ENCODE measurements at places on chromosomes 7 and 10. TPM values are rescaled to one million over a fixed set of nuclear protein-coding genes. Genes with fewer than 3 reads are reported as not detected.
A peak's percentile ranks its signal among the peaks of the same experiment; 100 is the strongest.

- no peak for DNase-seq
Observed at GRCh38 chr7:52261057-52261456, 774.4 kb upstream of the POM121L12 start.

DNA sequence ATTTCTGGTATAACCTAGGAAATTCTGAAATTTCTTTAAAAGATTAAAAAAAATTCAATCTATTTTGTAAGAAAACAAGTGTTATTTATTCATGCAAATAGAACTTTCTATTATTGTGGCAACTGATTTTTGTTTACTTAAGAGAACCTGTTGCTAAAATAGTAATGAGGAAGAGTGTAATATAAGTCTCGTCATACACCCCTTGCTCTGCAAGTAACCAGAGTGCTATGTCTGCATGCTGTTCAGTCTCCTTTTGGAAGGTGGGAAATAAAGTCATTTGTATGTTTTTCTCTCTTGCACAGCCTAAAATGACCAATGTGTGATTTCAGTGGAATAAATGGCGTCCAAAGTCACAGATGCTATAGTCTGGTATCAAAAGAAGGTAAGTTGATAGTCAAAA, 41.3 kb downstream of the PHTF2 start:
- DNase-seq: no peak

DNA sequence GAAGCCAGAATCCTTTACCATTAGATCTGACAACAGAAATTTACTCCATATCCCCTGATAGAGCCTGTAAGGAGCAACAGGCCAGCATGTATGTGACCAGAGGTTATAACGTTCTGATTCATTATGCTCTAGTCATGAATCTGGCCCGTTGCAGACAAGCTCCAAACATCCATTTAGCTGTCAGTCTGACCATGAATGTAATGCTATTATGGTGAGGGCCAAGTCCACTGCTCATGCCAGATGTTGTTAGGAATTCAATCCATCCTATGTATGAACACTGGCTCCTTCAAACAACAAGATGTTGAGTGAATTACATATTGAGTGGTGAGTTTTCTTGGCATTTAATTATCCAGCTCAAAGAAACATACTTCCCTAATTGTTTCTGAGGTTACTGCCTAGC, 610.1 kb upstream of the ANKRD30A start:
- DNase-seq: no peak

- DNase-seq: no peak
Observed at GRCh38 chr7:88758381-88759229, 895 bp upstream of the ZNF804B start.

DNA sequence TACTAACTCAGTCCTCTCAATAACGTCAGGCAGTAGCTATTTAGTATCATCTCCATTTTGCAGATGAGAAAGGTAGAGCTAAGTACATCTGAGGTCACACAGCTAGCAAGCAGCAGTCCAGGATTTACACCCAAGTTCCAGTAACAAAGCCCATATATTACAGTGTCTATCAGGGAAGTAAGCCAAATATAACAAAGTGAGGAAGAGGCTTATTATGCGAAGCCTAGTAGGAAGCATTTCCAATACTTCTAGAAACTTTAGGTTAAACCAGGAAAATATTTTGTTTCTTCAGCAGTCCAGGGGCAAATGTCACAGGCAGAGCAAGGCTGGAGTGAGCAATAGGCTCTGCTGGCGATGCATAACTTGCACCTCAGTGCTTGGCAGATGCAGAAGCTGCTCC, 53.9 kb downstream of the NOC3L start:
- DNase-seq: no peak

- no peak for DNase-seq
Observed at GRCh38 chr10:66258693-66259092, 667.1 kb upstream of the LRRTM3 start.

- no peak for DNase-seq
Observed at GRCh38 chr7:117165656-117166055, 157.2 kb downstream of the WNT2 start.

- no peak for DNase-seq
Observed at GRCh38 chr7:67857698-67858097, 861.1 kb downstream of the TYW1 start.

DNA sequence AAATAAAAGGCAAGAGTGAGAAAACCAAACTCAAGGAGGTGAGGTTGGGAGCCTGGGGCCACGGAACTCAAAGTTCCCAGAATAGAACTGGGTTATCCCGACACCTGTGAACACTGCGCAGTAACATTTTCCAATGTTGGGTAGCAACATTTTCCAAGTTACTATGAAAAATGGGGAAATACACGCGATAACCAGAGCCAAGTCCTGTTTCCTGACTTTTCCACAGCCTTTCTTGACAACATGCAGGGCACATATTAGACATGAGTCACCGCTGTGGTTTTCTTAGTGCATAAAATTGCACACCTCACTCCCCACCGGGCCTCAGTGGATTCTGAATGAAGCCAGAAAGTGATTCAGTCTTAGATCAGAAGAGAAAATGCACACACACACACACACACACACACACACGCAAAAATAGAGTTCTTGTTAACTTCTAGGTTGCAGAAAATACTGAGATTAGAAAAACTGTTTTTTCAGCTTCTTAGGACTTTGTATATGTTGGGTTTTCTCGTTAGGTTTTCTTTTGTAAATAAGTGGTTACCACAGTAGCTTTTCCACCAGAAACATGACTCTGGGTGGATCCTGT, 70.0 kb downstream of the CAMK1D start:
- DNase-seq: peak; percentile 86

- DNase-seq: no peak
Observed at GRCh38 chr10:4068629-4069028, 283.6 kb upstream of the KLF6 start.

Gene FAM25C
- total RNA-seq: not detected

Gene ZNF365
- total RNA-seq: under 0.01 TPM

Gene C7orf57
- total RNA-seq: 0.27 TPM

Gene NOS3
- total RNA-seq: 0.27 TPM
